ENCODE measurements at places on chromosomes 11 and 22. TPM values are rescaled to one million over a fixed set of nuclear protein-coding genes. Genes with fewer than 3 reads are reported as not detected.

DNA sequence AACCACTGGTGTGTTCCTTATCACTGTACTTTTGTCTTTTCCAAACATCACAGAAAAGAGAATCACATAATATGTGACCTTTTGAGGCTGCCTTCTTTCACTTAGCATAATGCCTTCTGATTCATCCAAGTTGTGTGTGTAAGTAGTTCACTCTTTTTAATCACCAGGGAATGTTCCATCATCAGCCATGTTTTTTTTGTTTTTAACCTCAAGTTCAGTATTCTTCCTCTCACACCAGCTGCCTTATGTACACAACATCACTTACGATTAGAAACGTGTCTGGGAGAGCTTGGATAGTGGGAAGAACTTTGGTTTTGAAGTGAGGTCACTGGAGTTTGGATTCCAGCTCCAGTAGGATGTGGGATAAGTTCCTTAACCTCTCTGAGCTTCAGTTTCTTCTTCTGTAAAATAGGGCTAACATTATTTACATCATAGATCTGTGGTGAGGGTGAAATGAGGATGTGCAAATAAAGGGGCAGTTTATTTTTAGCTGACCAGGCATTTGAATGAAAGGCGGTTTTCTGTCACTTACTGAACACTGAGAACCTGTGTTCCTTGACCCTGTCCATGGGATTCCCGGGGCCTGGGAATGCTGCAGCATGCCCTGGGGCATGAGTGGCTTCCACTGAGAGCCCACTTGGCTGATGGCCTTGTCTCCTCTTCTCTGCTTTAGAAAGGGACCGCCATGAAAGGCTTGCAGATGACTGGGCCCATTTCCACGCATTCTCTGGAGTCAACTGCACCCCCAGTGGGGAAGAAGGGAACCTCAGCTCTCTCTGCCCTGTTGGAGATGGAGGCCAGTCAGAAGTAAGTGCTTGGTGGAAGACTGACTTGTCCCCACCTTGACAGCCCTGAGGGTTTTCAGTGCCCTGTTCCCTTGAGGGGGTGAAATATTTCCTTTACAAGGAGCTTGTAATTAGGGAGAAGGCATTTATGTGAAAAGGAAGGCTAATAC, 92.6 kb downstream of the DEPDC5 start:
- H3K4me3 ChIP-seq: no peak overlapping the region
- H3K36me3 ChIP-seq: peaks cover 25% of the 10 kb centered on the region
- no peak overlapping the region for H3K27ac ChIP-seq
- peak; percentile 15 for DNase-seq

DNA sequence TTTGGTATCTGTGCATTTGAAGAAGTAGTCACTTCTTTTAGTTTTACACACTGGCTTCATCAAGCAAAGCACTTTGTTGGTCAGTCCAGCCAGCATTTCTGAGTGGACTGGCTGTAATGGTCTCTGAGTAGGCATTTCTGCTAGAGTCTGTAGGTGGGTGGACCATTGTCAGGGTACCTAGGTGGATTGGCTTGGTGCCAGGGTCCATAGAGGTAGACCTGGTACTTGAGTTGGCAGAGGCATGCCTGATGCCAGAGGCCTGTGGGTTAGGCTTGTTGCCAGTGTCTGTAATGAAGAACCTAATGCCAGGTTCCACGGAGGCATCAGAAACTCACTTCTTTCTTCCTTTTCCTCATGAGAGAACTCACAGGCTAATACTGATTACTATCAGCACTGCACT, 157.9 kb upstream of the C11orf87 start:
- DNase-seq: no peak
- H3K36me3 ChIP-seq: peaks cover 4% of the 10 kb centered on the region
- no peaks in the 10 kb centered on the region for H3K4me1 ChIP-seq
- H3K4me3 ChIP-seq: no peak overlapping the region
- no peak overlapping the region for H3K27ac ChIP-seq

DNA sequence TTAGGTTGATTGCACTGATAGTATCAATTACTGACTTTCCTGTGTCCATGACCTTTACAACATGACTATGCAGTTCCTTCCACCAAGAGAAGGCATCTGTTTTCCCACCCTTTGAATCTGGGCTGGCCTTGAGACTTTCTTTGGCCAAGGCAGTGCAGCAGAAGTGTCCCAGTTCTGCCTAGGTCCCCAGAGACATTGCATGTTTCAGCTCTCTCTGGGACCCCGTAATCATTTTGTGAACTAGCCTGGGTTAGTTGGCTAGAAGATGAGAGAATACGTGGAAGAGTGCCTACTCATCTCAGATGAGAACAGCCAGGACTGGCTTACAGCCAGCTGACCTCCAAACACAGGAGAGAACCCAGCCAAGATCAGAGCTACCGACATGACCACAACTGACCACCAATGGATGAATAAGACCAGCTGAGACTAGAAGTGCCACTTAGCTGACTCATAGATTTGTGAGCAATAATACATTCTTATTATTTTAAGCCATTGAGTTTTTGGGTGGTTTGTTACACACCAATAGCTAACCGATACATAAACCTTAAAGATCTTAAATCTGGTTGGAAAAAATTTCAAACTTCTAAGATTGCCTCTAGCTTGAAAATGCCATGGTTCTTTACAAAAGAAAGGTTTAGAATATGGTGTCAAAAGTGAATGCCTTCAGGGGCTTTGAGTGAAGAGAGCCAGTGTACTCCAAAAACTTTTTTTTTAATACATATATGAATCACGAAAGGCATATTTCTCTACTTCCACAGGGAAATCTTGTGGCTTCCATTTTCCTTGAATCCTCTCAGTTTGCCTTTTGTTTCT, 145.2 kb downstream of the FBXO7 start:
- no peak overlapping the region for H3K27ac ChIP-seq
- peaks cover 4% of the 10 kb centered on the region for H3K27me3 ChIP-seq
- no peak overlapping the region for H3K4me3 ChIP-seq
- H3K36me3 ChIP-seq: no peaks in the 10 kb centered on the region

UBQLN3 gene
- not detected for total RNA-seq

Measured in activated T-cell treated with anti-CD3 and anti-CD28 coated beads, Interleukin-2, amount 50 U/mL, for 72 hours (primary cell).